Astrocyte of the hippocampus (primary cell): ENCODE measurements at places on chromosomes 7 and 10.
A peak's percentile ranks its signal among the peaks of the same experiment; 100 is the strongest.

GRCh38 chr7:25031432-25031831, 51.5 kb upstream of the OSBPL3 start:
- peak; percentile 46 for DNase-seq

DNA sequence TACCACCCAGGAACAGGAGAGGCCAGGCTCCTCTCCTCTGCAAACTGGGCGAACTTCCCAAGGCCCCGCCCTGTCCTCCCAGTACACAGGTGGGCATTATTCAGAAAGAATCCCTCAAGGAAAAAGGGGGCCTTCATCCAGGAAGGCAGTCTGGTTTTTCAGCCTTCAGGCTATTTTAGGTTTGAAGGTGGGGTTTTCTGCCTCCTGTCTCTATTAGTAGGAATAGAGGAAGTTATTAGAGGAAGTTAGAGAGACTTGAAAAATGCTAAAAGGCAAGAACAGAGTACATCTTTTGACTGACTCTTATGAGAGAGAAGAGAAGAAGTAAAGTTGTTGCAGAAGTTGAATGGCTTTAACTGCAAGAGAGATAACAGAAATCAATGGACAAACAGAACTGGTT, 250.9 kb upstream of the SORCS1 start:
- DNase-seq = no peak

- DNase-seq = no peak
Observed at GRCh38 chr7:7933915-7934526, 34.6 kb upstream of the GLCCI1 start.

DNA sequence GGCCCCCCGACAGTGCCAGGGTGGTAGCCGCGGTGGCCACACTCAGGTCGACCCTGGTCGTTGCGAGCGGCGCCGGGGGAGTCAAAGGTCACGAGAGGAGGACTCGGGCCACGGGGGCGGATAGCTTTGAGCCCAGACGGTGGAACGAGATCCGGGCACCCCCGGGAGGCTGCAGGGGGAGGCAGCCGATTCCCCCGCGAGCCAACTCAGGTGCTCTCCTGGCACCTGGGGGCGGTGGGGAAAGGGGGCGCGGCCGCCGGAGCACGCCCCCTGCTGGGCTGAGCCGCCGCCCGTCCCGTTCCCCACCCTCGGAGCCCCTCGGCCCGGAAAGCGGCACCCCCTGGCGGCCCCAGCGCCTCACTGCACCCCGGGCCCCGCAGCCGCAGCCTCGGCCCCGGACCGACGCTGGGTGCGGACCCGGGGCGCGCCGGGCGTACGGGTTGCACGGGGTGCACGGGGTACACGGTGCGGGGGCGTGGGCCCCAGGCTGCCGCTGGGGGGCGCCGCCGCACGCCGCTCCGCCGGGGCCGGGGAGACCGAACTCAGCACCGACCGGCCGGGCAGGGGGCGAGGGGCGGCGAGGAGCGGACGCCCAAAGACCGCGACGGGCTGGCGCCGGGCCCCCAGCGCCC, 521 bp upstream of the NYAP1 start:
- peak; percentile 86 for DNase-seq

- DNase-seq = no peak
Observed at GRCh38 chr10:6161921-6162320, 40.8 kb upstream of the PFKFB3 start.

DNA sequence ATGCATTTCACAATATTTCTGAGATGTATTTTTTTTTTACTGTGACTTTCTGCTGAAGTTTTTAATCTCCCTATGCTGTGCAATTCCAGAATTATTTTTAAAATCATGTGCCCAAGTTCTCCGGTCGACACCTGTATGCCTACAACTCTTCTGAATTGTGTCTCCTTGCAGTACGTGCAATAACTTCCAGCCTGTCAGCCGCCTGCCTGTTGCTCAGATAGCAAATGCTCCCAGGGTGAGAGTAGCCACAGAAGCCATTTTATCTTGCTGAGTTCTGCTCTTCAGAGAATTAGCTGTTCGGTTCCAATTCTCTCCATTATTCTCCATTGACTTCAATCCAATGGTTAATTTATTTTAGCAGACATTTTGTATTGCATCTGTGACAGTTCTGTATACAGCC, 188.3 kb downstream of the CDC14C start:
- DNase-seq = no peak

- no peak for DNase-seq
Observed at GRCh38 chr10:58331646-58332045, 3.2 kb upstream of the UBE2D1 start.
